ENCODE measurements at places on chromosomes 2 and 18. TPM values are rescaled to one million over a fixed set of nuclear protein-coding genes. Genes with fewer than 3 reads are reported as not detected.

Gene MAB21L4
- total RNA-seq: not detected

Gene GKN1
- not detected for total RNA-seq

Gene FOXI3
- not detected for total RNA-seq

Gene UNC80
- total RNA-seq: not detected

Gene OSBPL6
- total RNA-seq: 1.8 TPM

Gene RBKS
- total RNA-seq: 1.8 TPM

Gene CGREF1
- 9.0 TPM for total RNA-seq

Gene FAM161A
- 5.5 TPM for total RNA-seq
